Activated naive CD4-positive, alpha-beta T cell treated with Interleukin-2 at 50 U/mL for 16 hours (primary cell): ENCODE measurements at places on chromosomes 4 and X.

GRCh38 chrX:96176921-96177320 is 507.7 kb upstream of the DIAPH2 start:
- DNase-seq = no peak

DNA sequence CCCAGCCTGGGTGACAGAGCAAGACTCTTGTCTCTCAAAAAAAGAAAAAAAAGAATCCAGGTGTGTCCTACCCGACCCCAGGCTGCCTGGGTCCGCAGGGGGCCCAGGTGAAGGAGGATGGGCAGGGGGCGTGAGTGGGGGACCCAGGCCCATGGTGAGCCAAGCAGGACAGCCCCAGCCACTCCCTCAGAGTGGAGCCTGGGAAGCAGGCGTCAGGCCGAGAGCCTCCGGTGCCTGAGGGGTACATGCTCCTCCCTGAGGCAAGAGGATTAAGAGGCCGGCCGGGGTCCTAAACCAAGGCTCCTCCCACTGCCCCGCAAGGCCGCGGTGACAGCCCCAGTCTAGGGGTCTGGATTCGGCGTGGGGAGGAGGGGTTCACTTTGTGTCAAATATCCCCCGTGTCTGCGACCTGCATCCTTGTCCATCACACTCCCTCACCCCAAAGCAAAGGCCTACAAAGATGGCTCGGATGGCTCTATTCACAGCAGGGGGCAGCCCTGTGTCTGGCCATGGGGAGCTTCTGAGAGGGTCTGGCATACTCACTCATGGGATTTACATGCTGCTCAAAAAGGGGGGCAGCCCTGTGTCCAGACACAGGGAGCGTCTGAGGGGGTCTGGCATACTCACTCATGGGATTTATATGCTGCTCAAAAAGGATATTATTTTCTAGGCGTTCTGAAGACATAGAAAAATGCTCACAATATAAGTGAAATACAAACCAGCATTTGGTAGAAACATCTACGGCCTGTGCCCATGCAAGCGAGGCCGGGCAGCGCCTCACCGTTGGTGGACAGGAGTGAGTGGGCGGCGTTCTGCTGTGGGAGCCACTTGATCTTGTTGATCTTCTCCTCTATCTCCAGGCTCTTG is 94.6 kb downstream of the PPP2R2C start:
- DNase-seq = no peak

DNA sequence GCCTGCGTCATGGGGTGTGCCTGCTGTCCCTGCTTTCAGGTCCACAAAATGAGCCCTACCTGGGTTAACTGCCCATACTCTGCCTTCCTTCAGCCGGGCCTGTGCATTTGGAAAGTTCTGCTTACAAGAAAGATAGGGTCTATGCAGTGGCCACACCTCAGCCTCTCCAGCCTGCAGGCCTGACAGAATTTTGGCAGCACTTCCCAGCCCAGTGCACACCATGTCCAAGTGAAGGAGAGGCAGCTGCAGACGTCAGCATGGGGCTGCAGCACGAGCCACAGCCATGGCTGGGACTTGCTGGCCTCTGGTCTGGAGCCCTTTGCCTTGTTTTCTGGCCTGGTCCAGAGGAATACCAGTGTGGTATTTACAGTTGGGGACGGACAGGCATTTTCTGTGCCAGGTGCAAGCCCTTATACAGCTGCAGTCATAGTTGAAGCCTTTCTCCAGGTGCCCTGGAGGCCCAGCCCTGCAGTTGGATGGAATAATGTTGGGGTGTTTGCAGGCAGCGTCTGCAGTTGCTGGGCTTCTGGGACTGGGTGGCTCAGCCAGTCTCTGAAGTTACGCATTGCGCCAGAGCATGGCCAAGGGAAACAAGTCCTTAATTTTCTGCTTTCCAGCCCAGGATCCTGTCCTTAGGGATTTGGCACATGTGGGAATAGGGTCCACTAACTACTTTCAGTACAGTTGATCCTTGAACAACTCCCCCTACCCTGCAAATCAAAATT is 26.2 kb downstream of the JADE1 start:
- DNase-seq = no peak

GRCh38 chr4:88854481-88854880 is 156.9 kb upstream of the NAP1L5 start:
- no peak for DNase-seq

DNA sequence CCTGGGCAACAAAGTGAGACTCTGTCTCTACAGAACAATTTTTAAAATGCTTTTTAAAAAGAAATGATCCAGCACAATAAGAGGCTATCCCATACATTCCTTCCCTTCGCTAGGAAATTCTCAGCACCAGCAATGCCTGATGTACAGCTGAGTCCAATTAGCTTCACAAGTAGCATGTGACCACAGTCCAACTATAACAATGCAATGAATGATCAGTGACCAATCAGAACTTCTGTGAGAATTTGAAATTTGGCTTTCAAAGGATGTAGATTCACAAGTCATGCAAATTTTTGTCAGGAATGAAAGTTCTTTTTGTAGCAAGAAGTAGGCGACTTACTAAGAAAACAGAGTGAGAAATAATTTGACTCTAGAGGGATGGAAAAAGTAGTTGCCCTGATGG is 278.5 kb upstream of the UGT8 start:
- DNase-seq = no peak

GRCh38 chr4:145289403-145290076 is 109.2 kb upstream of the OTUD4 start:
- DNase-seq = no peak

DNA sequence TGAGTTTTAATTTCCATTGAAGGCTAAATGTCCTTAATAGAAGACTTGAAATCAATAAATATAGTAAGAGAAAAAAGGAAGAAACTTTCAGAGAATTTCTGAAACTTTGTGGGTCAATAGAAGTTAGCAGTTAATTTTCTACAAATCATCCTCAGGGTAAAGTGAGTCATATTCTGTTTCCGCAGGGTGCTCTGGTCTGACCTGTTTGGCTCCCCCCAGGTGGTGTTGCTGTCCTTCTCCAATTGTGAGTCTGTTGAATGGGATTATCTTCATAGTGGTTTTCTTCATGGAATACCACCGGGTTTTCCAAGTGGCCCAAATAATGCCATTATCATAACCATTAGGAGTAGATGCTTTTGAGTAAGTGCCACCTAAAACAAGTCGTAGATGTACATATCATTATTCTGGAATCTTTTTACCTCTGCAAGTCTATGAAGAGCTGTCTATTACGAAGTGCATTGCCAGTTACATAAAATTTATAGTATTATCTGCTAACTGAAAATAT is 7.7 kb downstream of the FGG start:
- no peak for DNase-seq

DNA sequence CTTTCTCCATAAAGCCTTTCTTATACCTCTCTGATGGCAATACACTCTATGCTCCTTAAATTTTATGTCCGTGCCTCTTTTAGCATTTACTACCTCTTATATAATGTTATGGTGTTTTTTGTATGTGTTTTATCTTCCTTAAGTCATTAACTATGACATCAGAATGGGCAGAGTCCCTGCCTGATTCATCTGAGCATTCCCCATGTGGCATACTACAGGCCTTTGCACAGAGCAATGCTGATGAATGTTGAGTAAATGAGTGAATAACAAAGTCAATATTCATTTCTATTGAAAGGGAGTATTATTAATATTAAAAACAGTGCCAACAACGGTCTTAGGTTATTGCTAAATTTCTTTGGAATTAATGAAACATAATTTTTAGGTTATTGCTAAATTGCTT is 18.8 kb upstream of the RPS6KA3 start:
- no peak for DNase-seq

- DNase-seq = no peak
Observed at GRCh38 chr4:98937986-98938720, 9.2 kb upstream of the EIF4E start.

DNA sequence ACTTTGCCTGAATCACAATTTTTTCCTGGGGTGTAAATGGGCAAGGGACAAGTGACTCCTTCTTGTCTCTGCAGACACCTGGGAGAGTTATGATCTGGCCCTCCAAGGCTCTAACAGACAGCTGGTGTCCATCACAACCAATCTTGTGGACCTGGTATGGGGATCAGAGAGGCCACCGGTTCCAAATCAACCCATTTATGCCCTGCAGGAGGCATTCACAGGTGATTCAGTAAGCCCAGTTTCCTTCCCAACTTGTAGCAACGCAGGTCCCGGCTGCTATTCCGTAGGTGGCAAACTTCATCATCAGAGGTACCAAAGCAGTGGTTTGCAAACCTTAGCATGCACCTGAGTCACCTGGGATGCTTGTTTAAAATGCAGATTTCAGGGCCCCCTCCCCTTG is 8.8 kb downstream of the XPNPEP2 start:
- no peak for DNase-seq

GRCh38 chr4:181728305-181728966 is 514.8 kb upstream of the TENM3 start:
- DNase-seq = no peak
